ENCODE measurements at places on chromosomes 1 and 21. TPM values are rescaled to one million over a fixed set of nuclear protein-coding genes. Genes with fewer than 3 reads are reported as not detected.

DNA sequence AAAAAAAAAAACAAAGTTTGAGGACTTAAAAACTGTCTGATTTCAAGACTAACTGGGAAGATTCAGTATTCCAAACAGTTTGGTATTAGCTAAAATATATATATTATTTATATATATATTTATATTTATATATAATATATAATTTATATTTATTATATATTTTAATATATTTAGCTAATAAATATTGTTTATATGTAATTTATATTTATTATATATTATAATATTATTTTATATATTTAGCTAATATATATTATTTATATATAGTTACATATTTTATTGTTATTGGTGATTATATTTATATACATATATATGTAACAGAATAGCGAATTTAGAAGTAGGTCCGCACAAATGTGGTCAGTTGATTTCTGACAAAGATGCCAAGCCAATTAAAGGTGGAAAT lies 480.2 kb upstream of the C1orf87 start:
- no peak overlapping the region for H3K27ac ChIP-seq
- DNase-seq, result no peak
- H3K36me3 ChIP-seq, result no peaks in the 10 kb centered on the region
- H3K27me3 ChIP-seq, result no peaks in the 10 kb centered on the region

DNA sequence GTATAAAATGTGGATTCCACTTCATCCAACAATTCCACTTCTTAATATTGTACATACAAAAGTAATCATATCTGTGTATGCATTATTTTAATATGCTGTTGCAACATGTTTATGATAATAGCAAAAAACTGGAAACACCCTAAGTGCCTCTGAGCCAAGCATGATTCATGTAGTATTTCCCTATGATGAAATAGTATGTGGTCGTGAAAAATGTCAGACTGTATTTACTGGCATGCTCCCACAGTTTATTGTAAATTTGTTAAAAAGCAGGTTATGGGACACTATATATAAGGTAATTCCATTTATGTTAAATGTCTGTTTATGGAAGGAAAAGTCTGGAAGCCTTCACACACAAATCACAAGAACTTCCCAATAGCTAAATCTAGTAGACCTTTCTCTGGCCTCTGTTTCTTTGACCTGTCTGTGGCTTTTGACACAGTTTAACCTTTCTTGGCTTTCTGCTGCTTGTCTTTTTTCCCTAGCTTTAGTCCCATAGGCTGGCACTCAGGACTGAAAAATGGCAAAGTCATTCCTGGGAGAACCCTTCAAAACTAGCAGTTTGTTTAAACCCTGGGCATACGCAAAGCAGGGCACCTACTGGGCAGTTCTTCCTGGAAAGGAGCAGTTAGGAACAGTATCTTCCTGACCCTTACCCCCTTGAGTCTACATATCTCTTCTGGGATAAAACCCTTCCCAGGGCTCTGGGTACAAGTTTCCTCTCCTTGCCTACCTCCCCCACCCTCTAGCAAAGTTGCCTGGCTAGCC lies 65.4 kb upstream of the ARTN start:
- no peaks in the 10 kb centered on the region for H3K36me3 ChIP-seq
- H3K4me1 ChIP-seq, result peaks cover 47% of the 10 kb centered on the region
- H3K27ac ChIP-seq, result peak overlapping the region; percentile 62
- no peak for DNase-seq
- no peaks in the 10 kb centered on the region for H3K27me3 ChIP-seq

DNA sequence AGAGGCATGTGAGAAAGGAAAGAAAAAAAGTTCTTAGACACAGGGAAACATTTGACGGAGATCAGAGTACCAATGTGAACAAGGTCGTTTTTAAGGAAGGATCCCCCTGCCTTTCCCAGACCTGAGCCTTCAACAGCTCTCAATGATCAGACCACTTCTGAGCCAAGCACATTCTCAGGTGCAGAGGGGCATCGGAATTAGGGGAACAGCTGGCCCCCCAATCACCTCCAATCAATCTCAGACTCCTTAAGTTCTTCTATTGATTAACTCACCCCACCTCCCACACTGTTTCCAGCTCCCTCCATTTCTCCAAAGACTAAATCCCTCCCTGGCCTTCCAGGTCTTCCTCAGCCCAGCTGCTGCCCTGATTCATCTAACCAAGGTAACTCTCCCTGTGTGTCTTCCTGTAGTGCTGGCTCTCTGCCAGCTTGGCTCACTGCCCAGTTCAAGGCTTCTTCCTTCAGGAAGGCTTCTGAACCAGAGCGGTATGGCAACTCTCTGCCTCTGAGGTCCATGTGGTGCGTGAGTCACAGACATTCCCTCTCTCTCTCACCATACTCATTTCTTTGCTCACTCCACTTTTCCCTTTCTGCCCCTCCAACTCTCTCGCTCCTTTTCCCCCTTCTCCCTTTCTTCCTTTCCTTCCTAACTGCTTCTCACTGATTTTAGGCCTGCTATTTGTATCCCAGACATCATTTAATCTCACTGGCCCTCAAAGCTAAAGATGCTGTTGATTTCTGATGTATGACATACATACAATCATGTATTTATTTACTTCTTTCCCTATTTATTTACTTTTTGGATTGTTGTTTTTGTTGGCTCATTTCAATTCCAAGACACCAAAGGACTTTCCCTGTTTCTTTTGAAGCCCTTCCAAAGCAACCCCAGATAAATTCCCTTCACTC lies 18.1 kb downstream of the CFAP45 start:
- DNase-seq, result no peak
- H3K27me3 ChIP-seq, result peaks cover 7% of the 10 kb centered on the region
- H3K4me3 ChIP-seq, result no peak overlapping the region
- H3K27ac ChIP-seq, result no peak overlapping the region

DNA sequence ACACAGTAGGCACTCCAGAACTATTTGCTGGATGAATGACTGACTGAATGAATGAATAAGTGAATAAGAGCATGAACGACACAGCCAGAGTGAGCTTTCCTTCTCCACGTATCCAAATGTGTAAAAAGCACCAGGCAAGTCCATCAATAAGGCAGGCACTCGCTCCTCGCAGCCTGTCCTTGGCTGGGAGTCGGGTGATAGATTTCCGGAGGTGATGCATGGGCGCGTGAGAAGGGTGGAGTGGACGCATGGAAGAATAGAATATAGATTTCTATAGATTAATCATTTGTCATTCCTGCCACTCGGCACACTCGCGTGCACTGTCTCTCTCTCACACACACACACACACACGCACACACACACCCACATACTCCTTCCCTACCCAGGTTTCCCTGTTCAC lies 164.3 kb upstream of the ZC3H12A start:
- H3K36me3 ChIP-seq, result no peaks in the 10 kb centered on the region
- no peak for DNase-seq
- H3K27me3 ChIP-seq, result peaks cover 44% of the 10 kb centered on the region
- H3K4me3 ChIP-seq, result no peak overlapping the region

- no peak overlapping the region for H3K4me3 ChIP-seq
- no peaks in the 10 kb centered on the region for H3K36me3 ChIP-seq
- no peak for DNase-seq
- H3K27ac ChIP-seq, result no peak overlapping the region
- H3K4me1 ChIP-seq, result no peaks in the 10 kb centered on the region
- H3K27me3 ChIP-seq, result peaks cover 14% of the 10 kb centered on the region
These were observed 24.9 kb downstream of the NID1 start for GRCh38 chr1:236039740-236040685.

DNA sequence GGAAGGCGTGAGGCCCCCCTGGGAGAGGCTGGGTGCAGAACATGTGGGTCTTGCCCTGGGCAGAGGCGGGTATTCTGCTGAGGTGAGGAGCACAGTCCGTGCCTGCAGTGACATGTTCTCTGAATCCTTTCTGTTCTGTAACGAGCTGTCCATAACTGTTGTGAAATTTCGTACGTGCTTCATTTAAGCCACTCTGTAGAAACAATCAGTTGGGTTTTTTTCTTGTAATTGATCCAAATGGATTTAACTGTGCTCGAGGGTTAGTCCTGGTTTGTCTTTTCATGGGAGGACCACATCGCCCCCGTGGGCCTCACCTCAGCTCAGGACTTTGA lies 45.4 kb upstream of the DIP2A start:
- H3K27ac ChIP-seq, result no peak overlapping the region
- H3K36me3 ChIP-seq, result peaks cover under 1% of the 10 kb centered on the region
- H3K4me1 ChIP-seq, result peaks cover 13% of the 10 kb centered on the region
- no peaks in the 10 kb centered on the region for H3K27me3 ChIP-seq

GRCh38 chr1:185439727-185440415 lies 122.8 kb upstream of the IVNS1ABP start:
- no peaks in the 10 kb centered on the region for H3K27me3 ChIP-seq
- peaks cover 28% of the 10 kb centered on the region for H3K4me1 ChIP-seq
- no peak overlapping the region for H3K27ac ChIP-seq

GRCh38 chr1:43536196-43536863 lies 5.6 kb downstream of the PTPRF start:
- DNase-seq, result no peak
- no peak overlapping the region for H3K27ac ChIP-seq
- H3K36me3 ChIP-seq, result no peaks in the 10 kb centered on the region
- H3K27me3 ChIP-seq, result peaks cover 17% of the 10 kb centered on the region

The RIIAD1 gene
- not detected for total RNA-seq

The TMEM240 gene
- not detected for total RNA-seq

The THEM5 gene
- total RNA-seq, result not detected

The LORICRIN gene
- not detected for total RNA-seq

The TBX15 gene
- not detected for total RNA-seq
